Fibroblast of mammary gland (primary cell): ENCODE measurements at places on chromosomes 11 and 22.
A peak's percentile ranks its signal among the peaks of the same experiment; 100 is the strongest.

- DNase-seq: no peak
Measured at GRCh38 chr11:34360046-34360445, 2.2 kb upstream of the ABTB2 start.

DNA sequence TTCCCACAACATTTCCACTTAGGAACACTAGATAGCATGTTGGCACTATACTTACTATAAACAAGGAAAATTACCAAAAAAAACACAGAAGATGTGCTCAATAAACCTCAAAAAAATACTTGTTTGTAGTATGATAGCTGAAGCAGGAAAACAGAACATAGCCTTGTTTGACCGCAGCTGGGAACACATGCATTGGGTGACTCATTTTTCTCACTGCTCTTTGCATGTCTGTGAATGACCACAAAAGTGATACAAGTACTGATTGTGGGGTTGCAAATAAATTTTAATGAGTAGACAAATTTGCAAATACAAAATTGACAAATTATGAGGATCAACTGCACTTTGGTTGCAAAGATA, 22.8 kb upstream of the GUCY1A2 start:
- peak; percentile 91 for DNase-seq

DNA sequence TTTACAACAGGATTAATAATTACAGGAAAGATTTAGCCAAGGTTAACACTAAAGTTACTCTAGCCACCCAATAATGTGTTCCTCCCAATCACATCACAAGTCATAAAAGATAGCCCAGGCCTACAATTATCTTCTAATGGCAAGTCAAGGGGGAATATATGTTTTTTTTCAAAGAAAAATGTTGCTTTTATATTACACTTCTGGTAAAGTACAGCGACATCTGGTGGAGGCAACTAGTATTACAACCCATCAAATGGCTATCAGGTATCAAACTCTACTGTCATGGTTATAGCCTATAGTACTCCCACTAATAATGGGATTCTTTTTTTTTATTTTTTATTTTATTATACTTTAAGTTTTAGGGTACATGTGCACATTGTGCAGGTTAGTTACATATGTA, 71.8 kb downstream of the XRRA1 start:
- peak; percentile 35 for DNase-seq

GRCh38 chr22:21074102-21074715, 28.5 kb downstream of the LRRC74B start:
- DNase-seq: peak; percentile 87

DNA sequence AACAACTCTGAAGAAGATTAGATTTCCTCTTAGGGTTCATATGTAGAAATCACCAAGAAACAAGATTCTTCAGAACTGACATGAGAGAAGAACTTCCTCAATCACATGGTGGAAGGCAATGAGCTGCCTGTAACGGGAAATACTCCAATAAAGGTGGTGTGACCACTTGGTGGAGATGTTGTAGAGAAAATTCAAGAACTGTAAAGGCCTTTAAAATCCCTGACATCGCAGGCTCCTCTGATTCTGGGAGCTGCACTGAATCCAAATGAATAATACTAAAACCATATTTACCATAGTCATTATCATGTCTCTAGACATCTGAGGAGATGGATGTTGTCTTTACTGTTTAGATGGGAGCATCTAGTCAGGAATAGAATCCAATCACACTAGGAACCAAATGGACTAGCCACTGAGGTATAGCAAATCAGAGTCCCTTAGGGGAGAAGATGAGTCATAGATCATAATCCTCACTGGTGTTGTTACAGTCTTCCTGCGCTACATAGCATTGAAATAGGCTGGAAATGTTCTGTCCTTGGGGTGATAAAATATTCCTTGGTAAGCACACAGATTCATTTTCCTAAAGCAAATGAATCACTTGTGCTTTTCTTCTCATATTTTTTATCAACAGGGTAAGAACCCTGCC, 321.6 kb upstream of the TENM4 start:
- peak; percentile 0 for DNase-seq

GRCh38 chr11:95716266-95716665, 73.3 kb downstream of the FAM76B start:
- peak; percentile 78 for DNase-seq

- no peak for DNase-seq
Measured at GRCh38 chr22:41446057-41446501, 522 bp downstream of the TOB2 start.

GRCh38 chr11:120945042-120945441, 78.9 kb upstream of the TBCEL start:
- DNase-seq: no peak

GRCh38 chr22:30609260-30610185, 2.5 kb downstream of the TCN2 start:
- DNase-seq: peak; percentile 85

DNA sequence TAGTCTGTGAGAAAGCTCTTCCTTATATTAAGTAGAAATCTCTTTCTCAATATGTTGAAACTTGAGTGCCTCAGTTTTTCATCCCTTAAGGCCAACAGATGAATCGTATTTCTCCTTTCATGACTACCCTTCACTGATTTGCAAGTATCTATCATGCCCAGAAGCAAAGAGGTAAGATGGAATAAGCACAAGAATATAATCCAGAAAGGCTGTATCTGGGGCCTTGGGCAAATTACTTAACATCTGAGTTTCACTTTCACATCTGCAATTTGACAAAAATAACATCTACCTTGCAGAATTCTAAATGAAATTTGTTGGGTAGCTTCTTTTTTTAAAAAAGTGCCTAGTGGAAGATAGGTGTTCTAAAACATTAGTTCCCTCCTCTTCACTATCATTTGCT, 552.4 kb upstream of the ANO5 start:
- no peak for DNase-seq

- DNase-seq: no peak
Measured at GRCh38 chr22:38745676-38746460, 9.9 kb downstream of the SUN2 start.

DNA sequence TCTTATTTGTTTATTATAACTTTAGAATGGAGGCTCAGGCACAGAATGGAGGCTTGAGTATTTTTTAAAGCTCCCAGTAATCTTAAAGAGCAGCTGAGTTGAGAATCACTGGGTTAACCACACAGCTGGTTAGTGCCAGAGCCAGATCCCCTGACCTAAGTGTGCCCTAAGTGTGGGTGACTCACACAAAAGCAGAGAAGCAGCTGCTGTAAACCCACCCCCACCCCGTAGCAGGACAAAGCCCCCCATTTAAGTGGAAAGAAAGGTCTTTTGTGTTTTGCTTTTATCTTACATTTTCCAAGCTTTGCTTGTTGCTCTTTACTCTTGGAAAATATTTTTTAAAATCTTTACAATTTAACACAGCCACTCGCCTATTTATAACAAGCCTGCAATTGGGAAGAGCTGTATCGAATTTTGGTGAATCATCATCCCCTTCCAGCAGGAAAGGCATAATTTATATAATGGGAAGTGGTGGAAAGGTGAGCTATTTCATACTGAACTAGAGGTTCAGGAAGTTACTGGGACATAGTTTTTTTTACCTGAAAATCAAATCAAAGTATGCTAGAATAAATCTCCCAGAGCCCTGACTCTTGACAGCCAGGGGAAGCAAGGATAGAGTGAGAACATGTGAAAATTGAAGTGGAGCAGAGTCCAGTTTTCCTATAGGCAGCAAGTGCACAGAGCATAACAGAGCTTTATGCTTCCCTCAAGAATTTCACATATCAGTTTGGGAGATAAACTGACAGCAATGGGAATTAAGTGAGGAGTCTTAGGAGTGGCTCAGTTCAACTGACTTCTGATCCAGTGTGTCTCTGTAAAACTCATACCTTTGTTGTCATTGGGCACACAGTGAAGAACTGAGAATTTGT, 405.7 kb downstream of the AASDHPPT start:
- DNase-seq: peak; percentile 84

- no peak for DNase-seq
Measured at GRCh38 chr22:37672920-37673455, 2.4 kb upstream of the LGALS1 start.

DNA sequence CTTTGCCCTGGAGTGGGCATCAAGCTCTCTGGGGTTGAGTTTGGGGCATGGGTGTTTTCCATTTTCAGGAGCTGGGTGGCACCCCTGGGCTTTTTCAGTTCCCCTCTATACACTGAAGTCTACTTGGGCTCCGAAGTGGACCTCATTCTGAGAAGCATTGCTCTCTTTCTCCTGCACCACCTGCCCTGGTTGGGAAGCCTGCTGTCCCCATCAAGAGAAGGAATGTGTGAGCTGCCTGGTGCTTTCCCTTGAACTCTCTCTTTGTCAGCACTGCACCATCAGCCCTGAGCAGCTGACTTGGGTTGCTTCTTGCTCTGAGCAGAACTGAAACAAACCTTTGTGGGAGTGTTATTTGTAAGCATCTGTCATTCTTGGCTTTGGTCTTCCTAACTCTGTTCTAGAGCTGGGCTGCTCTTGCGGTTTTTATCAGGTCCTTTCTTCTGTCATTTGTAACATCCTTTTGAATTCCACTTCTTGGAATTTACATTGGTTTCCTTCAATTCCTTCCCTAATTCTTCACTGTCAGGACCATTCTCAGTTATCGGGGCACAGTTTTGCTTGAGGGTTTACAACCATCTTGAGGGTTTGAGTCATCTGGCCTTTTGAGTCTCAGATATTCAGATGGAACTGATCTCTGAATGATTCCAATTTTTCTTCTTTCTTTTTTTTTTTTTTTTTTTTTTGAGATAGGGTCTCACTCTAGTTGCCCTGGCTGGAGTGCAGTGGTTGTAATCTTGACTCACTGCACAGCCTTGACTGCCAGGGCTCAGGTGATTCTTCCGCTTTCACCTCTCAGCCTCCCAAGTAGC, 20.5 kb downstream of the UBE2L3 start:
- DNase-seq: peak; percentile 38

GRCh38 chr11:131413217-131413616, 42.8 kb downstream of the NTM start:
- DNase-seq: no peak

DNA sequence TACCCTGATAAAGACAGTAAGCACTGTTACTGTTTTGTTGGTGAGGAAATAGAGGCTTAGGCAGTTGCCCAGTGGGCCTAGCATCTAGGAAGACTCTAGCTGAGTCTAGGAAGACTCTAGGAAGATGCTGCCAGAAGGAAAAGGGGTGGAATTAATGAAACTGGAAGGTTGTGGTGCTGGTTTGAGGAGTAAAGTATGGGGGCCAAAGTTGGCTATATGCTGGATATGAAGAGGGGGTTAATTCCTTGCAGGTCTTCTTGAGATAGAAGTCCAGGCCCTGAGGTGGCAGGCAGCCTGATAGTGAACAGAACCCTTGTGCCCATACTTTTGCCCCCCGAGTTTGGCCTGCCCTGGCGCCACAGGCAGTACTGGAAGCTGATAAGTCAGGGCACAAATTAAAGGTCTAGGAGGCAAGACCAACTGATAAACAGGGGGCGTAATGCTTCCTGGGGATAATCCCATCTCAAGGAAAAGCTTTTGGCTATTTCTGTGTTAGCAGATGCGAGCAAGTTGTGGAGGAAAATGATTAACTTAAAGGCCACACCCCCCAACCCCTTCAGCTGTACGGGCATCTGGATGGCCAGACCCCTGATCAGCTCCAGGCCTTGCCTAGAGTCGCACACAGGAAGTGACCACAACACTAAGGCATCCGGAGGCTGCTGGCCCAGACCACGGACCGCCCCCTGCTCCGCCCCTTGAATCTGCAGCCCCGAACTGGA, 3.1 kb downstream of the ILK start:
- peak; percentile 92 for DNase-seq

GRCh38 chr11:47243454-47243853, 5.2 kb downstream of the ACP2 start:
- no peak for DNase-seq

GRCh38 chr11:72848846-72849466, 34.7 kb downstream of the ATG16L2 start:
- peak; percentile 57 for DNase-seq

- DNase-seq: no peak
Measured at GRCh38 chr11:16178273-16178672, 178.1 kb downstream of the SOX6 start.

GRCh38 chr11:130728185-130729180, 187.8 kb downstream of the SNX19 start:
- DNase-seq: no peak

DNA sequence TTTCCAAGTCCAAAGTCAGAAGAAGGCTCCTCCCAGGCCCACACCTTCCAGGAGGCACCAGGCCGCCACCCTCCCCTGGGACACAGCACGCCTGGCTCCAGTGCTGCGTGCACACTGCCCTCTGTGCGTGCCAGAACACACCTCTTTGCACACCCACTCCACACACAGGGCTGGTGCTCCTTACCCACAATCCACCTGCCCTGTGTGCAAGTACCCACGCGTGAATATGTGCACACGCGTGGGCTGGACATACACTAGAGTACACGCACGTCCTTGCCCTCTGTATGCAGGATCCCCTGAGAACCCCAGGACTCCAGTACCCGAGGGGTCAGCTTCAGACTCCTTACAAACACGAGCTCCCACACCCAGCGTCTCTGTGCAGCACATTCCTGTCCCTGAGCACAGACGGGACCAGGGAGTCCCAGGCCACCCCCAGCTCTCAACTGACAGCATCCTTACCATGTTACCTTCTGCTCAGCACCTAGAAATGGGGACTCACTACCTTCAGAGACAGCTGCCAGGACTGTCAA, 2.8 kb downstream of the DUSP8 start:
- no peak for DNase-seq

GRCh38 chr11:120122924-120123683, 14.8 kb downstream of the TRIM29 start:
- no peak for DNase-seq

GRCh38 chr11:64712430-64713015, 10.5 kb downstream of the NRXN2 start:
- no peak for DNase-seq

DNA sequence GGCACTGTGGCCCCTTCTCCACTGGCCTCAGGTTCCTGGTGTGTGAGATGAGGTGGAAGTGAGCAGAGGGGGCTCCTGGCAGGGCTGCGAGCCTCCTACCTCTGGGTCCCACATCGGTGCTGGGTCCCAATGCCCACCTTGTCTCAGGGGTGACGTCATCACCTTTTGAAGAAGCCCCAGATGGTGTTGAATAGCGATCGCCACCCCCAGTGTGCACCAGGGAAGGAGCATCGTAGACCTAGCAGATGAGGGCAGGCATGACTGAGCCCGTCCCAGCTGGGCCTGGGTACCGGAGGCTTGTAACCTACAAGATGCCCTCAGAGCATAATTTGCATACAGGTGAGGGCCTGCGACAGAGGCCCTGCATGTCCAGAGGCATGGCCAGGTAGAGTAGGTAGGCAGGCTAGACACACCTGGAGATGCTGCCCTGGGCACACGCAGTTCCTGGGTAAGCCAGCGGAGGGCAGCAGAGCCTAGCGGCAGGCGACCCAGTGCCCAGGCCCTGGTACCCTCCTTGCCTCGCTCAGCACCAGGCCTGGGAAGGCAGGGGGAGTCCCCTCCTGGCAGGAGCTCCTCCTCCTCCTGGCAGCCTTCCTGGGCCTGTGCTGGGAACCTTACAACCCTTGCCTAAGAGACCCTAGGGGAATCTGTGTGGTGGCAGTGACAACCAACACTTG, 52.5 kb downstream of the TPCN2 start:
- peak; percentile 68 for DNase-seq

- DNase-seq: no peak
Measured at GRCh38 chr11:76768909-76769560, 14.1 kb upstream of the TSKU start.

DNA sequence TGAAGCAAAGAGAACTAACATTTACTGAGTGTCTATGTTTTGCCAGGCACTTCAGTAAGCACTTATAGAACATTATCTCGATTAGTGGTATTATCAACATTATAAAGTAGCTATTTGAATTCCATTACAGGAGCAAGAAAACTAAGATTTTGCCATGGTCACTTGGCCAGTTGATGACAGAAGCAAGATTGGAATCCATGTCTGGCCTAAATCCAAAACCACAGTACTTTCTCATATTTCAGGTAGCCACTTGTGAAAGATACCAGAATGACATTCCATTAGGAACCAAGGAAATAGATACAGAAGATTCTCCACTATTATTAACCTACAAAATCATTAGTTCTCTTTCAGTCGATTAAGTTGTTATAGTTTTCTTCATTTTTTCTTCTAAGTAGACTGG, 691.0 kb upstream of the API5 start:
- no peak for DNase-seq
